PC-3 (cell line): ENCODE measurements at places on chromosomes 7 and 10. TPM values are rescaled to one million over a fixed set of nuclear protein-coding genes. Genes with fewer than 3 reads are reported as not detected.
A peak's percentile ranks its signal among the peaks of the same experiment; 100 is the strongest.

DNA sequence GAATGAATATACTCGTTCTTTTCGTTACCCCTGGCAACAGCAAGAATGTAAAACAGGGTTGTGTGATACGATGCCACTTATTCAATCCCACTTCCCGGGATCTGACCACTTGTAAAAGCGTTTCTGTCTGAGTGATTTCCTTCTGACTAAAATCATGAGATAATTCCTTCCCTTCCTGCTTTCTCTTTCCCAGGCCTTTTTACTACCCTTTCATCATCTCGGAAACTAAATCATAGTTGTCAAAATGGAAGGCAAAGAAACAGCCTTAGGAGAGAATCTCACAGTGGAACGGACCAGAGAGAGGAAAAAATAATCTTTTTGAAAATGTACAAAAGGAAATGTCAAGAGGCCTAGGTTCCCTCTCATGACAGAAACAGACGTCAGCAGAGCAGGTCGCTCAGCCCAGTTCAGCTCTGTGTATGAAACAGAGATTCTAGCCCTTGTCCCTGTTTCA is 29.8 kb downstream of the DIP2C start:
- no peak for DNase-seq

DNA sequence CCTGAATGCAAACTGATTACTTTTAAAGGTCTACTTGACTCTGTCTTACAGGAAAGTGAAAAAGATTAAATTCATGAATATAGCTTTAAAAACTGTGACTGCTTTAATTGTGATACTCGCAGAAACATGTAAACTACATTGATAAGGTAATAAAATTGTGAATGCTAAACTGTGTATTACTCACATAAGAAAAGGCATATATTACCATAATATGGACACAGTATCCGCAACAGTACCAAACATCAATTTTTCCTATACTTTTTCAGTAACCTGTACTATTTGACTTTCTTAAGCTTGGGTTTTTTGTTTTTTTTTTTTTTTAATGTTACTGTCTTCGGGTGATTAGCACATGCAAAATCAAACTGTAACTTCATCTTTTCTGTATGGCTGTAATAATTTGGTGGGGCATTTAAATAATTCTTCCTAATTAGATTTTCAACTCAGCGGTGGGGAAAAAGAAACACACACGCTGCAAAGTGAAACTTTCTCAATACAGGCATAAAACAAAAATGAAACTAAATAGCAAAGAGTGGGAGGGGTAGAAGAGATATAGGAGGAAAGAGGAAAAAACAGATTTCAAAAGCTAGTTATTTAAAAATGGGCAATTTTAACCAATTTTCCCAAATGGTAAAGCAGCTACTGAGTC is 23.2 kb downstream of the NT5C3A start:
- DNase-seq: no peak

DNA sequence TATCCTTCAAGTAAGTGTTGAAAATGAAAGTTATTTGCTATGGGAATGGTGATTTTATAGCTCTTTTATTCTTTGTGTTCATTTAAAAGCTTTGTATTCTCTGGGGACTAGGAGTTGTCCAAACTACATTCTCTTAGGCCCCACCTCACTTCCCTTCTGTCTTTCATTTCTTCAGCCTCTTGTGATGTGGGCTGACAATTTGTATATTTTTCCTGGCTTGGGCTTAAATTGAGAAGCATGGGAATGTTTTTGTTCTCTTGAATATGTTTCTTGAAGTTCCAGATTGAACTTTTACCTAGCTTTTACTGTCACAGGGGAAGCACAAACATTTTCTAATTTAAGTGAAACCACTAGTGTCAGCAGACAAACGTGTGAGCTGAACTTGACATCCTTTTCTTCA is 27.9 kb downstream of the BBS9 start:
- no peak for DNase-seq

GRCh38 chr10:43671659-43672531 is 23.2 kb upstream of the ZNF32 start:
- DNase-seq: peak; percentile 88

GRCh38 chr10:44858988-44859387 is 52.1 kb upstream of the TMEM72 start:
- peak; percentile 35 for DNase-seq

- no peak for DNase-seq
Measured at GRCh38 chr7:83441-83840, 108.9 kb upstream of the FAM20C start.

DNA sequence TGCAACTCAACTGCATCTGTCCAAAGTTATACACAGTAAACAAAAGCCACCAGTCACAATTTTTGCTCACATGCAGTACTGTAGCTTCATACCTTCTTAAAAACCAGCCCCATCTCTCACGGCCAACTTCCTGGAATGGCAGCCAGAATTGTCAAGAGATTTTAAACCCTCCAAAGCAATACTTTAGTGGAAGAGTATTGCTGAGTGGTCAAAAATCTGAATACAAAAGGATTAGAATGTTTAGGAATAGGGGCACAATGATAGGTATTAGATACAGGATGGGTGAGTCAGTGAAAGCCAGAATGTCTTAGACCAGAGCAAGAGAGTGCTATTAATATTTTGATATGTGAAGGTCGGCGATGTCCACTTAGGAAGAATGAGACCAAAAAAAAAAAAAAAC is 193.9 kb downstream of the AGMO start:
- DNase-seq: no peak

SLC35G1 gene
- 4.1 and 6.9 TPM in 2 replicates for total RNA-seq
